Activated T-cell treated with anti-CD3 and anti-CD28 coated beads for 4 hours (primary cell): ENCODE measurements at places on chromosomes 5 and 9.

DNA sequence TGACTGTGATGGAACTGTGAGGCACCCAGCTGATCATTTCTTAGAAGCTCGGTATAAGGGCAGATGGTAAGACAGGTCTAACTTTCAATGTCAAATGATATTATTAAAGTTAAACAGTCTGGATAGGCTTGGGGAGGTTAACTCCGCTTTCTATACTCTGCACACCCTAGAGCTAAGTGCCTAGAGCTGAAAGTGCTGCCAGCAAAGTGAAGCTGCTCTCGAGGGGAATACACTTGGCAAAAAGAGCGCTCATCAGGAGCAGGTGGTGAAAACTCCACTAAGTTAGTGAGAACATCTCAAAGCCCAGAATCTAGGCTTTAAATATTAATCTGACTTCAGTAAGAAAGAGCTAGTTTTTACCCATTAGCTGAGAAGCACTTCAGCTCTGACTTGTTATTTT, 349.6 kb upstream of the SLC30A5 start:
- no peak for DNase-seq

DNA sequence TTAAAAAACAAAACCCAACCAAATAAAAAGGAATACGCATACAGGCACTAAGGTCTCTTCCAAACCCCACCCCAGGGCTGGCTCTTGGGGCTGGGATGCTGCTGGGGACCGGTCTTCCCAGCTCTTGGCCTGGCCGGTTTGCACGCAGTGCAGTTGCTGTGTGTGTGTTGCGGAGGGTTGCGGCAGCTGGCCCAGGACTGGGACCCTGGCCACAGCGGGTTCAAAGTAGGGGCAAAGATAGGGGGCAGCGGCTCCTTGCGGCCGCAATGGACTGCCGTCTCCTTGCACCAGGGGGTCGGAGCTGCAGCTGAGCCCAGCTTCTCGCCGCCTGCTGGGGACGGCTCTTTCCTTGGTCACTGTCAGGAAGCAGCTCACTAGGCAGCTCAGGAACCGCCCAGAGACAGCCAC, 5.0 kb downstream of the DMRT3 start:
- DNase-seq = no peak

- no peak for DNase-seq
Observed at GRCh38 chr9:15231788-15232635, 75.0 kb downstream of the TTC39B start.

- no peak for DNase-seq
Observed at GRCh38 chr9:34197756-34198711, 19.2 kb downstream of the UBAP1 start.

DNA sequence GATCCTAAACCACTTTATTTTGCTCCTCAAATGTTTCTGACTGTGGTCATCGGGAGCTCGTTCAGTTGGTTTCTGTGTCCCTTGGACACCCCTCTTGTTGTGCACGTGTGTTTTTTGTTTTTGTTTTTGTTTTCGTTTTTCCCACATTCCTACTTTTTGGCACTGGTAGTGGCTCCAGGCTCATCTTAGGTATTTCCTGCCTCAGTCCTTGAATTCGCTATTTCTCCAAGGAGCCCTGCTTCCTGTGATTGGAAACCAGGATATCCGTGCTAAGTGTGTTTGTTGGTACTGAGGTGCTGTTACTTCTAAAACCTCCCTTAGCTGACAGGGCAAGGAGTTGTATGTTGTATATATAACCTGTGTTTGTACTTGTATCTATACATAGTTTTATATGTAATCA, 5.9 kb downstream of the HMCN2 start:
- no peak for DNase-seq

DNA sequence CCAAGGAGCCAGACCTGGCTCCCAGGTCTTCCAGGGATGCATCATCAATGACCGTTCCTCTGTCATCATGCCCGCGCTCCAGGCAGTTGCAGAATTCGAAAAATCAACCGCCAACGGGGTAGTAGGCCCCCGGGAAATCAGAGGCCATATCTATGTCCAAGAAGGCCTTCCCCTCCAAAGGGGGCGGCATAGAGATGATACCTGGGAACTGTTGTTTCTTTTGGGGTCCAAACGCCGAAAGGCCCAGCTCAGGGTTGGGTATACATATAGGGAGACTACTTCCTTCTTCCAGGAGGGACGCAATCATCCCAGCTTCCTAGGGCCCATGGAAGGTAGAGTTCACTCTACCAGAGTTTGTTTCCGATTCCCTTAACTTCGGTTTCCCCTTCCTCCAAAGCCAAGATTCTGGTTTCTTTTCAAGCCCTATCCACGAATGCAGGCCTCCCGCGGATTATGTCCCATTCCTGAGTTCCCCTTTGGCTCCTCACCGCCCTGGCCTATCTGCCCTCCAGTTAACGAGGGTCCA, 754 bp downstream of the DCAF12 start:
- DNase-seq = no peak

DNA sequence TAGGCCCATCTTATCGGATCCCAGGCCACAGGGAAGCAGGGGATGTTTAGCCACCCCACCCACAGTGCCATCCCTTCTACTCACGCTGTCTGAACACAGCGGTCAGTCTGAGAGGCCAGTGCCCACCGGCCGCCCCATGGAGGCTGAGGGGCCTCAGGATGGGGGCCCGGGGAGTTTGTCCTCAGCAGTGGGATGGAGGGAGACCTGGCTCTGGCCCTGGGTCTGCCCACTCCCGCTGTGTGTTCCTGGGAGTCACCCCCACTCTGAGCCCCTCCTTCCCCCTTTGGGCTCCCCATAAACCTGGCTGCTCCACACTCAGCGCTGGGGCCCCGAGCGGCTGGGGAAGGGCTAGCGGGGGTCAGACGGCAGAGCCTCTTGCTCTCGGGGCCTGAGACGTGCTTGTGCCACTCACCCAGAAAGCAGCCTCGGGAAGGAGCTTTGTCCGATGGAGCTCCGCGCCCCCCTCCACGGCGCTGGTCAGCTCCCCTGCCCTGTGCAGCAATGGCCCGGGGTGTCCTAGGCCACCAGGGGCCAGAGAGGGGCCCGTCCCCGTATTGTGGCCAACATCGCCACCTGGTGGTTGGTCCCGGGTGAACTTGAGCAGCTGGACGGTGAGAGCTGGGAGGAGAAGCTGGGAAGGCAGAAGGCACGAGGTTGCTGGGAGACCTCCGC, 10.9 kb upstream of the LAMC3 start:
- peak; percentile 7 for DNase-seq

GRCh38 chr5:28403846-28404245, 1365.5 kb upstream of the CDH9 start:
- no peak for DNase-seq

GRCh38 chr5:101605700-101606099, 690.4 kb downstream of the SLCO4C1 start:
- DNase-seq = no peak

DNA sequence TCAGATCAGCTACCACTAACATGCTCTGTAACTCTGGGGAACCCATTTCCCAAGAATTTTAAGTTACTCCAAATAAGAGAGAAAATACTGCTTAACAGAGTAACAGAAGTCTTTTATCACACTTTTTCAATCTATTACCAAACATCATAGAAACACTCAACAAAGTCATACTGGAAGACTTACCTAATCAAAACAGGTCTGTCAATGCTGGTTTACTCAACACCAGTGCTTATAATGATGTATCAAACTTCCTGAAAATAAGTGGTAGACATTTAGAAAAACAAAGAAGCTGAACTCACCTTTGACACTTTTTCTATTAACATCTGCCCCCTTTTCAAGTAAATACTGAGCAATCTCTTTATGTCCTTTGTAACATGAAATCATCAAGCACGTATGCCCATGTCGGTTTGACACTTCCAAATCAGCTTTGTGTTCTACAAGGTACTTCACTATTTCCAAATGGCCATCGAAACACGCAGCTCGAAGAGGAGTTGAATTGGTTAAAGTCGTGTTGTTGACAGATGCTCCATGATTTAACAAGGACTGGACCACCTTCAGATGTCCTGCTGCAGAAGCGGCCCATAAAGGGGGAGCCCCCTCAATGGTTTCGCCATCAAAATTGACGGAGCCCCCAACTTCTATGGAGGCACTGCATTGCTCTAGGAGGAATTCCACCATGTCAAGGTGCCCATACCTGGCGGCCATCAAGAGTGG, 1.8 kb downstream of the FEM1C start:
- DNase-seq = no peak

- no peak for DNase-seq
Observed at GRCh38 chr5:15914638-15915037, 265.0 kb downstream of the MARCHF11 start.

DNA sequence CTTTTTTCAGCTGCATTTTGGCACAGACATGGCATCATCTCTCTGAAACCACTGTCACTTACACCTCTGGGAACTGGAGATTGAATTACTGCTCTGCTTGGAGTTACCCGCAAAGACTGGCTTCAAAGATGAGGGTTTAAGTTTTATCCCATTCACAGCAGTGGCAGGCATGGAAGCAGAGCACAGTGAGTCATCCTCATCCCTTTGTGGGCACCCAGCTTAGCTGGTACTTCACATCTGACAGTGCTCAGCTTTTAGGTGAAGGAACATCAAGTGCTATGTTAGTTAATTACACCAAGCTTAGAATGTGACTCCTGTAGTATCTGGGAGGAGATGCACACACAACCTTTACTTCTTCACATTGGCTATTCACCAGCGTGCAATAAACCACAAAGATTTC, 24.8 kb upstream of the ALDH1A1 start:
- DNase-seq = no peak

GRCh38 chr9:21434202-21435014, 5.8 kb upstream of the IFNA1 start:
- peak; percentile 40 for DNase-seq

- no peak for DNase-seq
Observed at GRCh38 chr9:2816476-2817141, 27.3 kb downstream of the PUM3 start.

- no peak for DNase-seq
Observed at GRCh38 chr9:75775966-75776691, 114.3 kb upstream of the PCSK5 start.

- DNase-seq = no peak
Observed at GRCh38 chr5:150505041-150505511, 2.9 kb upstream of the NDST1 start.

GRCh38 chr9:131395157-131396098, 1.5 kb downstream of the PRRC2B start:
- peak; percentile 54 for DNase-seq

DNA sequence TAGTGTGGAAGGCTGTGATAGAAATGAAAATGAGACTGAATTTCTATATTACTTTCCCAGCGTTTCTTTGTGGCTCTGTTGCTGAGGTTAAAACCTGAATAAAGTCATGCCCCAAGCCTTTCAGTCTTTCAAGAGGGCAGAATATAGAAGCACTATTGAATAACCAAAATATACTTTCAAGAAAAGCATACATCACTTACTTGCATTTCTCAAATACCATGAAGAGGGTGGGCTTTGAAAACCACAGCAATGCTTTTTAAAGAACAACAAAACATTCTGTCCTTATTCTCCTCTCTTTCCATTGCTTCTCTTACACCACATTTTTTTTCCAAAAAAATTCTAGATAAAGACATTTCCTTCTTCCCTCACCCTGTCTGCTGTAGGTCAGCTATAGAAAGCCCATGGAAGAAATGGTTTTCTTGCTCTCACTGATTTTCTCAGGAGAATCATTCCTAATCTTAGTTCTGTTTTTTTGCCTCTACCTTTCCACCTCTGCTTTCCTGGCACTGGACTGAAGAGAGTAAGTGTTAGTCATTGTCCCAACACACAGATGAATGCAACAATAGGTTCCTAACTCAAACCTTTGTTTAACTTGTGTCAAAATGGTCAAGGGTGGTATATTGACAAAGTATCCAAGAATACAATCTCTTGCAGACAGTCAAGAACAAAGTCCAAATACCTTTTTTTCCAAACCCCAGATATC, 51.6 kb downstream of the NUDT12 start:
- no peak for DNase-seq

GRCh38 chr5:145723516-145723915, 111.6 kb downstream of the PRELID2 start:
- DNase-seq = no peak

DNA sequence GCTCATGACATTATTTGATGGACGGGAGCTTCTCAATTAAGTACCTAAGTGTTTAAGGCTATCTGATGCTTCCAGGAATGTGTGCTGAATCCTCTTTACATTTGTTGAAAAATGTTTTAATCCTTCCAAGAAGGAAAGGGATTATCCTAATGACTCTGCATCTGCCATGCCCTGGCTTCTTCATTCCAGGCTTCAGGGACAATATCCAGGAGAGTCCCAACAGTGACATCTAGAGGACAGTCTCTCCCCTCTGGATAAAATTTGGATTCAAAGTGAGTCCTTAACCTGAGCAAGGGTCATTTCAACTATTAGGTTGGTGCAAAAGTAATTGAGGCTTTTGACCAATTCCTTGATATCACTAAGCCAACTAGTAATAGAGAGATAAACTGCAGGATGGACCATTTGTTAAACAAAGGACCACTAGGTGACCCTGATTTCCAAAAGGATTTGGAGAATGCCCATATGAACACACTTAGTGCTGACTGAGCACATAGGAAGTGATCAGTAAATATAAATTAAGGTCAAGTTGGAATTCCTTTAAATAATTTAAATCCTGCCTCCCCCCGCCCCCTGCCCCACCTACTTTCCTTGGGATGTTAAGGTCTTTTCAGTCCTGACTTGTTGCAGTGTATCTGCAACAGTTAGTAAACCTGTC, 19.1 kb downstream of the TNFSF8 start:
- DNase-seq = no peak

DNA sequence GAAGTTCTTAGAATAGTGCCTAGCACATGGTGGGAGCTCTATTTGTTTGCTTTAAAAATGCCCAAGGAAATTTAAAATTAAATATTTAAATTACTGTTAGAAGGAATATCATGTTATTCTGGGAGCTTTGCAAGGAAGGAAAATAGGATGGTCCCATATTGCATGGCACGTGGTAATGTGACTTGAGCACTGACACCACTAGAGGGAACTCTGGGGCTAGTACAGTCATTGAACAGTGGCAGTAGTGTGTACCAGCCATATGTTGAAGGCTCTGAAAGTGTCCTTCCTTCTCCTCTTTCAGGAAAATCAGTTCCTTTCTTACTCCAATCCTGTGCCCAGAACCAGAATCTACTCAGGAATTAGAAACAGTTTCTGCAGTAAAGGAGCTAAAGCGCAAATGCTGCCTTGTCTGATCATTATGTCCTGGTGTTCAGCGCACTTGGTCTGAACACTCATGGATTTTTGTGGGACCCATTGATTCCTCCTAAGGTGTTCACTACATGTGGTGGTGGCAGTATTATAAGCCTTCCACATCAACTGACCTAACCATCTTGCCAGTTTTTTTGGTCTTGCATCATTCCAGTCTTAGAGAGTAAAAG, 54.1 kb downstream of the GDA start:
- no peak for DNase-seq

DNA sequence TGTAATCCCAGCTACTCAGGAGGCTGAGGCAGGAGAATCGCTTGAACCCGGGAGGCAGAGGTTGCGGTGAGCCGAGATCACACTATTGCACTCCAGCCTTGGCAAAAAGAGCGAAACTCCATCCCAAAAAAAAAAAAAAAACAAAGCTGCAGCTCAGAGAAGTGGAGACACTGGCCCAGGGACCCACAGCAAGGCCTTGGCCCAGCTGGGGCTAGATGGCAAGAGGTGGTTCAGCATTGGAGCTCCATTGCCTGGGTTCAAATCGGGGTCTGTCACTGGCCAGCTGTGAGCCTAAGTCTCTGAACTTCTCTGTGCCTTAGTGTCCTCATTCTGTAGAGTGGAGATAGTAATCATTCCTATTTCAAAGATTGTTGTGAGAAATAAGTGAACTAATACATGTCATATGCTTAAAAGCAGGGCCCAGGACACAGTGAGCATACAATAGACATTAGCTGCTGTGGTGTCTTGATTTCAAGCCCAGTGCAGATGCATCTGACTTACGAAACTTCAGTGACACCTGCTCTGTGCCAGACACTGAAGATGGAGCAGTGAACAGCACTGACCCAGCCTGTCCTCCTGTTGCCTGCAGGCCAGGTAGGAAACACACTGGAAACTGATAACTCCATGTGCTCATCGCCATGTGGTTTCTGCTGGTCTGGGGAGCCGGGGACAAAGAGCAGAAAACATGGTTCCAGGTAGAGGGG, 127.7 kb downstream of the C9orf50 start:
- no peak for DNase-seq
